NCI-H1417 treated with DMSO at 0.1 percent for 48 hours (cell line): ENCODE measurements at places on chromosomes 1 and 21.

DNA sequence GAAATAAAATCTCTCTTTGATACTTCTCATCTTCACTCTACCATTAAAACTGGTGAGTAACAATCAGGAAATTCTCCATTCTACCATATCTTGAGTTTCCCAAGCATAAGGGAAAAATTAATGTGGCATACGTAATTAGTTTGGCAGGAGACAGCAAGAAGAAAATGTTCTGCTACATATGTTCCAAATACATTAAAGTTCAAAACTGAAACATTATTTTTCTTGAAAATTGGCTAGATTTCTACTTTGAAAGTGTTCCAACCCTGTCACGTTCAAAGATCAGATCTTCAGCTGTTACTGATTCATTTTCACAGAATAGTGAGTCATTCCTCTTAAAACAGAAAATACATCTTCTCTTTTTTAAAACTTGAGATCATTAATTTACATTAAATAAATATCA, 48.5 kb downstream of the PIGK start:
- no peak for DNase-seq

GRCh38 chr1:33527934-33528333, 55.5 kb downstream of the ZSCAN20 start:
- no peak for DNase-seq

DNA sequence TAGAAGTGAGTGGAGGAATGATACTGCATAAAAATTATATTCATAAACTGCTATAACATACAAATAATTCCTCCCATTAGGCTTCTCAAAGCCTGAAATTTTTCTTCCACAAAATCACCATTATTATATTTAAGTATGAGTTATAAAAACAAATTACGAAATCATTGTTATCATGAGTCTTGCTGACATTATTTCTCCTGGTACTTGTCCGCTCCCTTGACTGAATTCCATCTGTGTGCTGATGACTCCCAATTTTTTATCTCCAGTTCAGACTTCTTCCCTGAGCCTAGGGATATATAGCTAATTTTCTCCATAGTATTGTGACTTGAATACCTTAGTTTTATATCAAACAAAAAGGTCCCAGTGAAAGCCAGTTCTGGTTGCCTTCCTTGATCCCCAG, 268.2 kb downstream of the HMCN1 start:
- DNase-seq: no peak

GRCh38 chr1:182614796-182615454, 10.7 kb upstream of the RGS16 start:
- DNase-seq: peak; percentile 63

DNA sequence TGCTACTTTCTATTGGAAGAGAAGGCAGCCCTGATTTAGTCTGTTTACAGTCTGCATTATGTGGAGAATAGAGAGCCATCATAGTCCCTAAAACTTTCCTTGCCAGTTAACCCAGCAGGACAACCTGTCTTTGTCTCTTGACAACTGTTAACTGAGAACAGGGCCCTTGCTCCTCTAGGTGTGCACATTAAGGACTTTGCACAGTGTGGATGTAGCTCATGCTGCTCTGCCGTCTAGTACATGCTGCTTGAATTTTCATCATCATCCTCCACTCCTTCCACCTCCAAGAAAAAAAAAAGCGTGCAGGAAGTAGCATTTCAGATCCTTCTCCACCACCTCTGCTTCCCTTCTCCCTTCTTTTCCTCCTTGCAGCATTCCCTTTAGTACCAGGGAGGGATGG, 91.5 kb downstream of the PBX1 start:
- no peak for DNase-seq

DNA sequence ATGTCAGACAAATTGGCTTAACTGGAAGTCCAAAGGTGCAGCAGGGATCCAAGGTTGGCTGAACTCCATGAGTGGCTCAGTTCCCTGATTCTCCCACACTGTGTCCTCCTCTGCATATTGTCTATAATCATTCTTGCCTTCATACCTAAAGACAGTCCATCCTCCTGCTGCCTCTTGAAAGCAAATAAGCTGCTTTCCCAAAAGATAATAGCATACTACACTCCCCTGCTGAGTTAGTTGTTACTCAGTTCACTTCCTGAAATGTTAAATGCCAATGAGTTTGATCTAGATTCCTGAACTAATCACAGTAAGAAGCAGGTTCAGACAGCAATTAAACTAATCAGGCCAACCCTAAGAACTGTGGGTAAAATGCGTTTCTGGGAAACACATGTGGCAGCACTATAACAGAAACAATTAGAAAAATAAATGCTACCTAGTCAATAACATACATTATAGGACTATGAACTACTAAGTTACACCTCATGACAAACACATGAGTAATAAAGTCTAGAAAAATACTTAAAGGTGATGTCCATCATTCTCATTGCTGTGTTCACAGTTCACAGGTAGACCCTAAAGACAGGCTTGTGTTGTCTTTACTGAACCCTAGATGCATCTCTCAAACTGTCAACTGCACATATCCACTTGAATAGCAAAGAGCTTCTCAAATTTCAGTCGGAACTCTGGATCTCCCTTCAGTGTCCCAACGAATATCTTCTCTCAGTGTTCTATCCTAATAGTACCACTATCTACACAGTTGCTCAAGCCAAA, 50.8 kb upstream of the BOLA1 start:
- no peak for DNase-seq

GRCh38 chr1:219751870-219752507, 139.1 kb upstream of the ZC3H11B start:
- no peak for DNase-seq

DNA sequence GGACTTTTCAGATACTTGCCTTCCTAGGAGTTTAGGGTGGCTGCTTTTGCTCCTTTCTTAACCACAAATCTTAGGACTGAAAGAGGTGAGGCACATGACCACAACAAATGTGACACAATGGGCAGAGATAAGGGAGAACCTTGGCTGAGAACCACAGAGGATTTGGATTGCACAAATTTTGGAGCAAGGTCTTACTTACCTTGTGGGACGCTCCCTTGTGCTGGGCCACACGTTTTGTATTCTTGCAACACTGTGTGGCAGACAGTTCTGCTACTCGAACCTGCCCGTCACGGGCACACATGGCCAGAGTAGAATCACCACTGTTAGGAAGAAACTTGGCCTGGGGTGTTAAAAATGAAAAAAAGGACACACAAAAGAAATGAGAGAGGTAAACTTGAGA, 23.9 kb downstream of the DCAF8 start:
- no peak for DNase-seq

DNA sequence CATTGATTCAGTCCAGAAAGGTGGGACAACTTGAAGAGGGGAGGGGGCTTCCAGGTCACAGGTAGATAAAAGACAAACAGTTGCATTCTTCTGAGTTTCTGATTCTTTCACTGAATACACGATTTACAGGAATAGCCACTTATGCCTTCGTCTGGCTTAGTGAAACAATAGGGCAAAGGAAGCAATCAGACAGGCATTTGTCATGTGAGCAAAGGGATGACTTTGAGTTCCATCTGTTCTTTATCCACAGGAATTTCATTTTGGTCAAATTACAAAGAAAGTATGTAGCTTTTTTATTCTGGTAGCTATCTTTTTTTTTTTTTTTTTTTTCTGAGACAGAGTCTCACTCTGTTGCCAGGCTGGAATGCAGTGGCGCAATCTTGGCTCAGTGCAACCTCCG, 202.5 kb downstream of the TTLL7 start:
- no peak for DNase-seq

GRCh38 chr1:30929135-30929889, 20.8 kb upstream of the SDC3 start:
- DNase-seq: no peak

- no peak for DNase-seq
Observed at GRCh38 chr21:45164838-45165237, 90.5 kb downstream of the ADARB1 start.

- no peak for DNase-seq
Observed at GRCh38 chr1:94327001-94327690, 89.8 kb upstream of the ARHGAP29 start.

DNA sequence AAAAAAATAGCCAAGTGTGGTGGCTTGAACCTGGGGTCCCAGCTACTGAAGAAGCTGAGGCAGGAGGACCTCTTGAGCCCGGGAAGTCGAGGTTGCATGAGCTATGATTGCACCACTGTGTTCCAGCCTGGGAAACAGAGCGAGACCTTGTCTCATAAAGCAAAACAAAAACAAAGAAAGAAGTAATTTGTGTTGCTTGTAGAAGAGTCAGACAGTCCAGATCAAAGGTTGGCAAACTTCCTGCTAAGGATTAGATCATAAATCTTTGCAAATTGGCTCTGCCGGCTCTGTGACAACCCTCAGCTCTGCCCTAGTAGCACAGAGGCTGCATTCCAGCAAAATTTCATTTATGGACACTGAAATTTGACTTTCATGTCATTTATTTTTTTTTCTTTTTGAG, 19.0 kb upstream of the MFN2 start:
- DNase-seq: no peak

- DNase-seq: no peak
Observed at GRCh38 chr21:36035381-36035791, 24.9 kb downstream of the SETD4 start.

- DNase-seq: no peak
Observed at GRCh38 chr1:221331273-221332183, 410.4 kb downstream of the DUSP10 start.

DNA sequence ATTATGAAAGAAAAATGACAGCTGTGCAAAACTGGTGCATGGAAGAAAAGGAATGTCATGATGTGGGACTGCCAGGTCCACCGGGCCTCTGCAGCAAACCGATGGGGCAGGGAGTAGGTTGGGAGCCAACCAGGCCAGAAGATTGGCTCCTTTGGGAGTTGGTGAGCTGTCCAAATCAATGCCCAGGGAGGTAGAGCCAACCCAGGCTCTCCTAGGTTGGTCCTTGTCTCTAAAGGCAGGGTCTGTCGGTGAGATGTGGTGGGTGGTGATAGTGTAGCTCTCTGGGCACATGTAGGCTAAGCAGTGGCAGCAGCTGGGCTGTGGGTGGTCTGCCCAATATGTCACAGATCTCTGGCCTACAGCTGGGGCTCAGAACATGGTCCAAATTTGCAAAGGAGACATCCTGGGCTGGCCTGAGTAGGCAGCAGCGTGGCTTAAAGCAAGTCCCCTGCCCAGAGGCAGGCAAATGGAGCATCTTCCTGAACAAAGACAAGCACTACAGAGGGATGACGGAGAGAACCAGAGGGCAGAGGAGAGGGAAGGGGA, 61.2 kb upstream of the PRDX6 start:
- no peak for DNase-seq
